Suppressor macrophage (primary cell): ENCODE measurements at places on chromosomes 13 and 19.
A peak's percentile ranks its signal among the peaks of the same experiment; 100 is the strongest.

GRCh38 chr13:20924758-20925394, 22.3 kb upstream of the XPO4 start:
- peak; percentile 78 for DNase-seq

DNA sequence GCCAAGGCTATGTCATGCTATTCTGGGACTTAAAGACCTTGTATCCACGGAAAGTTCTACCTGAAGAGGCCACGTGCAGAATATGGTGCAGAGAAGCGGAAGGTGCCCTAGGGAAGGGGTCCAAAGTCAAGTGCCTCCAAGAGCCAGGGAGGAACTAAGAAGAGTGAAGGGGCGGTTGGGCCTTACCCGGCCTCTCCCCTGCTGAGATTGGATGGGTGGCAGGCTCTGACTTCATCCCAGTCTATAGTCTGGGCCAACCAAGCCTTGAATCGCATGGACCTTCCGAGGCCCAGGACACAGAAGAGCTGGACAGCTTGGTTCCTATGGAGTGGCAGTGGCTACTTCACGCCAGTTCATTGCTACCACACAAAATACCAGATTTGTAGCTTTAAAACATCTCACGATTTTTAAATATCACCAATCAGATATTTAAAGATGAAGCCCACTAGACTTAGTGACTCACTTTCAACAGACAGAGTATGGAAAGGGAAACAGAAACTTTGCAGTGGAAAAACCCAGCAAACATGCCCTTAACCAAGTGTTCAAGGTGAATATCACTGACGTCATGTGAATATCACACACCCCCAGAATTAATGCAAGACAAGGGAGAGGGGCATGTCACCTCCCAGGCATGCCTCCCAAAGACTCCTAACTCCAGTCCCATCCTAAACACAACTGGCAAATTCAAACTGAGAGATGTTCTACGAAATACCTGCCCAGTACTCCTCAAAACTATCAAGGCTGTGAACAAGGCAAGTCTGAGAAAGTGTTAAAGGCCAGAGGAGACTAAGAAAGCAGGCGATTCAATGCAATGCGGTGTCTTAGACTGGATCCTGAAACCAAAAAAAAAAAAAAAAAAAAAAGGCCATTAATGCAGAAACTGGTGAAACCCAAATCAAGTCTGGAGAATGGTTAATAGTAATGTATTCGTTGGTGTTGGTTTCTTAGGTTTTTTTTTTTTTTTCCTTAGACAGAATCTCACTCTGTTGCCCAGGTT, 10.2 kb downstream of the C19orf12 start:
- no peak for DNase-seq

- DNase-seq: peak; percentile 85
Observed at GRCh38 chr19:10644260-10645007, 9.7 kb upstream of the ILF3 start.

GRCh38 chr13:112849500-112849899, 119.5 kb upstream of the MCF2L start:
- no peak for DNase-seq

GRCh38 chr13:21550918-21551317, 53.1 kb downstream of the MICU2 start:
- no peak for DNase-seq

GRCh38 chr13:41691274-41691673, 233.9 kb downstream of the RGCC start:
- no peak for DNase-seq

- DNase-seq: no peak
Observed at GRCh38 chr19:23409392-23410048, 14.2 kb upstream of the ZNF91 start.
